ENCODE measurements at places on chromosomes 3 and 15. TPM values are rescaled to one million over a fixed set of nuclear protein-coding genes. Genes with fewer than 3 reads are reported as not detected.

Gene TMEM212
- not detected for total RNA-seq

Gene TTLL13
- not detected for total RNA-seq

Gene VILL
- 12.2 TPM for total RNA-seq

Gene GMPS
- total RNA-seq = 102 TPM

Gene GOLGA6L26
- not detected for total RNA-seq

Gene CSTA
- 1.0 TPM for total RNA-seq

Gene C2CD4A
- total RNA-seq = 0.11 TPM

Gene NMB
- total RNA-seq = 7.5 TPM

Gene TRPM1
- not detected for total RNA-seq

Gene ZIC1
- not detected for total RNA-seq

Gene ABCF3
- total RNA-seq = 69.8 TPM

Gene TMEM44
- total RNA-seq = 11.8 TPM

Gene NFKBIZ
- 20.2 TPM for total RNA-seq

Gene LMCD1
- total RNA-seq = 23.9 TPM

Gene AHSG
- total RNA-seq = 237 TPM

Gene LRRC2
- 0.21 TPM for total RNA-seq
